ENCODE measurements at places on chromosomes 7 and 10. TPM values are rescaled to one million over a fixed set of nuclear protein-coding genes. Genes with fewer than 3 reads are reported as not detected.
A peak's percentile ranks its signal among the peaks of the same experiment; 100 is the strongest.

Gene NEURL1
- 1.2 TPM for total RNA-seq

Gene CFAP43
- 0.69 TPM for total RNA-seq

GRCh38 chr7:134750083-134751062 is 29.1 kb upstream of the CALD1 start:
- H3K4me1 ChIP-seq, result peaks cover under 1% of the 10 kb centered on the region
- no peak overlapping the region for H3K4me3 ChIP-seq
- no peak overlapping the region for H3K27ac ChIP-seq
- H3K27me3 ChIP-seq, result no peaks in the 10 kb centered on the region
- no peaks in the 10 kb centered on the region for H3K36me3 ChIP-seq
- peak; percentile 82 for DNase-seq

Gene PCLO
- 4.2 TPM for total RNA-seq

DNA sequence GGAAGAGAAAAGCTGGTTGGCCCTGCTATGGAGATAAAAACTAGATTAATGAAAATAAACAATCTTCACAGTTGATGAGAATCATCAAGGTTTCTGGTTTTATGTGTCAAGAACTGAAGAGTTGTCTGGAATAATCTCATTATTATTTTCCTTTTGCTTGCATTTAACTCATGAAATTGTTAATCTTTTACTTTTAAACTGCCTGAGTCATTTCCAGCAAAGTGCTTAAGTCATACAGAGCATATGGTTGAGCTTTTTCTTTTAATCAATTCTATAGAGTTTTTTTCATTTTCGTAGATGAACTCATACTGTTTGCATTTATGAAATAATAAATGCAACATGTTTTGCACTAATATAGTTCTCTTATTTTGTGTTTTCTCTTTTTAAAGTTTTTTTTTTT is 747.9 kb downstream of the NXPH1 start:
- H3K36me3 ChIP-seq, result no peaks in the 10 kb centered on the region
- no peak overlapping the region for H3K27ac ChIP-seq
- no peaks in the 10 kb centered on the region for H3K27me3 ChIP-seq
- no peak for DNase-seq
- H3K4me1 ChIP-seq, result no peaks in the 10 kb centered on the region

GRCh38 chr7:65444899-65445823 is 71.5 kb downstream of the ZNF92 start:
- H3K36me3 ChIP-seq, result peaks cover 34% of the 10 kb centered on the region
- H3K4me1 ChIP-seq, result no peaks in the 10 kb centered on the region
- DNase-seq, result no peak
- H3K4me3 ChIP-seq, result no peak overlapping the region

Gene BTBD16
- total RNA-seq, result not detected

DNA sequence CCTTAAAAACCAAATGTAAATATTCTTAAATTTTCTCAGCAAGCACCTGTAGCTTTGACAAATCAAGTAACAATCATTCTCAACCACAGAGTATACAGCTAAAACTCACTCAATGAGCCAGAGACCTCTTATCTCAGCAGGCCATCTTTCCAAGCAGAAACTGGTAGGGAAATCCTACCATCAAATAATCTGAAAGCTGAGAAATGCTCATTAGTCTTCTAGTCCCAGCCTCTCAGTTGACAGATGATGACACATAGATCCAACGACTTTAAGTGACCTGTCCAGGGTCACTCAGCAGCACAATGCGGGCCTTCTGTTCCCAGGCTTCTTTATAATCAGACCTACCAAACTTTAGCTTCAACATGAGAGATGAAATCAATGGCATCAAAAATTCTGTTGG is 184.6 kb downstream of the SGMS1 start:
- no peak overlapping the region for H3K4me3 ChIP-seq
- H3K4me1 ChIP-seq, result peaks cover 17% of the 10 kb centered on the region
- H3K27ac ChIP-seq, result no peak overlapping the region
- no peak for DNase-seq
- no peaks in the 10 kb centered on the region for H3K27me3 ChIP-seq

Gene SP8
- 63.6 TPM for total RNA-seq

GRCh38 chr10:84890706-84891105 is 562.3 kb downstream of the CCSER2 start:
- H3K36me3 ChIP-seq, result no peaks in the 10 kb centered on the region
- H3K4me3 ChIP-seq, result no peak overlapping the region
- no peak overlapping the region for H3K27ac ChIP-seq
- no peak for DNase-seq
- peaks cover 12% of the 10 kb centered on the region for H3K4me1 ChIP-seq
- H3K27me3 ChIP-seq, result no peaks in the 10 kb centered on the region

GRCh38 chr7:66013938-66014337 is 31.9 kb upstream of the GUSB start:
- H3K27me3 ChIP-seq, result peaks cover 5% of the 10 kb centered on the region
- no peaks in the 10 kb centered on the region for H3K36me3 ChIP-seq
- peak; percentile 62 for DNase-seq
- no peaks in the 10 kb centered on the region for H3K4me1 ChIP-seq

Gene RAB19
- 13.9 TPM for total RNA-seq

Gene CACNA2D1
- total RNA-seq, result 33.3 TPM

- H3K27me3 ChIP-seq, result no peaks in the 10 kb centered on the region
- DNase-seq, result no peak
Measured at GRCh38 chr7:86968618-86969017, 90.8 kb downstream of the ELAPOR2 start.

Gene AKR1E2
- 5.4 TPM for total RNA-seq

Gene H2BK1
- not detected for total RNA-seq

Gene IFRD1
- total RNA-seq, result 31.2 TPM

- H3K27me3 ChIP-seq, result no peaks in the 10 kb centered on the region
- H3K36me3 ChIP-seq, result no peaks in the 10 kb centered on the region
- DNase-seq, result no peak
Measured at GRCh38 chr7:65804887-65805286, 68.0 kb upstream of the VKORC1L1 start.

Gene TMEM196
- 0.42 TPM for total RNA-seq

GRCh38 chr7:11751315-11751714 is 80.7 kb downstream of the THSD7A start:
- no peak for DNase-seq
- no peaks in the 10 kb centered on the region for H3K4me1 ChIP-seq
- no peak overlapping the region for H3K4me3 ChIP-seq
- no peak overlapping the region for H3K27ac ChIP-seq
- H3K27me3 ChIP-seq, result no peaks in the 10 kb centered on the region
- H3K36me3 ChIP-seq, result no peaks in the 10 kb centered on the region

- H3K36me3 ChIP-seq, result peaks cover 9% of the 10 kb centered on the region
- no peak overlapping the region for H3K4me3 ChIP-seq
- no peaks in the 10 kb centered on the region for H3K27me3 ChIP-seq
- peak overlapping the region; percentile 49 for H3K27ac ChIP-seq
Measured at GRCh38 chr10:132685101-132685891, 100.7 kb downstream of the NKX6-2 start.

- H3K4me3 ChIP-seq, result no peak overlapping the region
- DNase-seq, result no peak
- H3K4me1 ChIP-seq, result peaks cover 19% of the 10 kb centered on the region
Measured at GRCh38 chr10:58642916-58643428, 130.3 kb downstream of the BICC1 start.
